IMR-90 (cell line): ENCODE measurements at places on chromosomes 4 and X. TPM values are rescaled to one million over a fixed set of nuclear protein-coding genes. Genes with fewer than 3 reads are reported as not detected.

DNA sequence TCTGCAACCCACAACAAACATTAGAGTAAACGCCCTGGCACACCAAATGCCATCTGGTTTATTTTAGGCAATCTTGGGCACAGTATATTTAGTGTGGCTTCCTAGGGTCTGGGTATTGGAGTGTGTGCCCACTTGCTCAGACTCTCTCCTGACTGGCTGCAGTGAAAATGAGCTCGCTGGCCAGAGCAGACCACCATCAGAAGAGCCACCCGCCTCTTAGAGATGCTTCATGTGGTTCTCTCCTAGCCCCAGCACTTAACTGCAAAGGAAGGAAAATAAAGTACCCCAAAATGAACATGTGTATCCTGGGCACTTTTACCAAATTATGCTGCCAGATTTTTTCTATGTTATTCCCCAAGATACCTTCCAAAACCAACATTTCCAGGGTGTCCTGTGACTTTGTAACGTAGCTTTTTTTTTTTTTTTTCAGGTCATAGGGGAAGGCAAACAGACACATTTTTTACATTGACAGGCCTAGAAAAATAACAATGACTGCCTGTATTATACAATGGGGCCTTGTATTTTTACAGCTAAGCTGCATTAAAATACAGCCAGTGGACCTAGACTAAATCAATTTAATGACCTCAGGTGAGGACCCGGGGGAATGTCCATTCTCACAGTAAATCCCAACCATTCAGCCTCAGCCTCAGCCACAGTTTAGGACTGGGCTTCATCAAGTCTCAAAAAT lies 193.7 kb downstream of the RASL11B start:
- H3K36me3 ChIP-seq = no peaks in the 10 kb centered on the region
- H3K4me1 ChIP-seq = 0 out of 2 replicates have a peak, but pooled peaks cover 3% of the 10 kb centered on the region
- DNase-seq = no peak
- no peak overlapping the region for H3K27ac ChIP-seq
- H3K27me3 ChIP-seq = no peaks in the 10 kb centered on the region

GRCh38 chrX:7190157-7190556 lies 42.2 kb upstream of the PUDP start:
- no peak overlapping the region for H3K4me3 ChIP-seq
- no peaks in the 10 kb centered on the region for H3K27me3 ChIP-seq
- no peaks in the 10 kb centered on the region for H3K36me3 ChIP-seq
- DNase-seq = no peak
- no peaks in the 10 kb centered on the region for H3K4me1 ChIP-seq

DNA sequence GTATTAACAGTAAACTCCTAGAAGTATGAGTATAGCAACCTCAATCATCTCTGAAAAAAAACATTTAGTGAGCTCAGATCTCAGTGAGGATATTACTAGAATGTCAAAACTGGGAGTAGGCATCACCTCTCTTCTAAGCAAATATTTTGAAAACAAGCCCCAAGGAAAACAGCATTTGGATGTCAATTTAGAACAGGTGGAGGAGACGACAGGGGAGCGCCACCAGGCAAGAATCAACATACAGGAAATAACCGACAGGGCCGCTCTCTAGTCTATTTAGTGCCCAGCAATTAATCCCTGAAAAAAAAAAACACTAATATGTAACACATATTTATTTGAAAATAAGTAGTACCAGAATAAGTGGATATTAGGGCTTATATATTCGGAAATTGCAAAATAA lies 940.3 kb upstream of the ADGRL3 start:
- H3K4me1 ChIP-seq = no peaks in the 10 kb centered on the region
- DNase-seq = no peak
- no peak overlapping the region for H3K27ac ChIP-seq
- H3K36me3 ChIP-seq = no peaks in the 10 kb centered on the region

DNA sequence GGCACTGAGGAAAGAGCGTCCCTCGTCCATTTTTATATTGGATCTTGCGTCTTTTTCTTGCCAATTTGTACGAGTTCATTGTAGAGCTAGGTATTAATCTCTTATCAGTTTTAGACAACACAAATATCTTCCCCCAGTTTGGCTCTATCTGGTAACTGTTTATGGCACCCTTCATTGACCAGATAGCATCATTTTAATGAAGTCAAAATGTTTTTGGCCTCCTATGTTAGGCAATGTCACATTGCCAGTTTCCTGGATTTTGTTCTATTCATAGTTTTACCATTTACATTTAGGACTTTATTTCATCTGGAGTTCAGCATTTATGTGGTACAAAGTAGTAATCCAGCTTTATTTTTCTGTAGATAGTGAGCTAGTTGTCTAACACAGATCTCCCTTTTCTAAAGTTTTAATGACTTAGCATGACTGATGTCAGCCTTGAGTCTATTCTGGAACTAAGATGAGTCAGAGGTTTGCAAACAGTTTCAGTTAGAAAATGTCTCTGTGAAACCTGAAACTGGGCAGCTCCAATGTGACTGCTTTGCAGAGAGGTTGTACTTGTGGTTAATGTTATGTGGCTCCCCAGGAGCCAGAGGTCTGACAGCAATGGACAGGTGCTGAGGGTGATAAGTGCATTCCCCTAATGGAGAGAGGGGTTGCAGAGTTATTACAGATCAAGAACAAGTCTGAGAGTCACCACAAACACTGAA lies 5.3 kb upstream of the STBD1 start:
- no peak overlapping the region for H3K27ac ChIP-seq
- DNase-seq = peak; percentile 89
- H3K36me3 ChIP-seq = no peaks in the 10 kb centered on the region
- peaks cover 4% of the 10 kb centered on the region; the same call in 1 of the 2 replicates for H3K4me1 ChIP-seq
- H3K4me3 ChIP-seq = no peak overlapping the region
- no peaks in the 10 kb centered on the region for H3K27me3 ChIP-seq

Gene MAGIX
- total RNA-seq = 0.56 and 0.72 TPM in 2 replicates

Gene WDR13
- total RNA-seq = 60.8 and 62.7 TPM in 2 replicates

Gene ATP10D
- 90.3 and 135 TPM in 2 replicates for total RNA-seq

Gene NOCT
- total RNA-seq = 30.8 and 41.4 TPM in 2 replicates

Gene PTCHD1
- not detected in 2 replicates for total RNA-seq

- H3K27me3 ChIP-seq = peaks cover 4% of the 10 kb centered on the region; the same call in 1 of the 2 replicates
- no peaks in the 10 kb centered on the region for H3K36me3 ChIP-seq
- no peak overlapping the region for H3K27ac ChIP-seq
- H3K4me3 ChIP-seq = no peak overlapping the region
- H3K4me1 ChIP-seq = peaks cover 3% of the 10 kb centered on the region
- no peak for DNase-seq
Measured at GRCh38 chrX:41512394-41512793, 65.3 kb downstream of the NYX start.

Gene SOD3
- total RNA-seq = 0.28 and 0.36 TPM in 2 replicates

Gene ZMAT1
- total RNA-seq = not detected in 2 replicates

Gene ANXA5
- 780 and 1,163 TPM in 2 replicates for total RNA-seq

DNA sequence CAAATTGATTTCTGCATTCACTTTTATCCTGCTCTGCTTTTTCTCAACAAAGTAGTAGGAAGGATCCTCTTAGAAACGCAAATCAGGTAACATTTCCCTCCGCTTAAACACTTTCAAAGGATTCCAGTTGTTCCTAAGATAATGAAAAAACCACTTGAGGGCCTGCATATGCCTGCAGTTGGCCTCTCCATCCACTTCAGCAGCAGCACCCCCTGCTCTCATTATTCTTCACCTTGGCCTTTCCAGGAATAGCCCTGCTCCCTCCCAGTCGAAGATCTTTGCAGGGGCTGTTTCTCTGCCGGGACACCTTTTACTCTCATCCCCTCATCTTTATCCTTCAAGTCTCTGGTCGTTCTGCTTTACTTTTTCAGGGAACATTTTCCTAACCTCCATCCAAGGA lies 314.0 kb downstream of the INPP4B start:
- no peaks in the 10 kb centered on the region for H3K36me3 ChIP-seq
- no peaks in the 10 kb centered on the region for H3K27me3 ChIP-seq
- DNase-seq = no peak
- H3K4me1 ChIP-seq = no peaks in the 10 kb centered on the region
- H3K27ac ChIP-seq = no peak overlapping the region

DNA sequence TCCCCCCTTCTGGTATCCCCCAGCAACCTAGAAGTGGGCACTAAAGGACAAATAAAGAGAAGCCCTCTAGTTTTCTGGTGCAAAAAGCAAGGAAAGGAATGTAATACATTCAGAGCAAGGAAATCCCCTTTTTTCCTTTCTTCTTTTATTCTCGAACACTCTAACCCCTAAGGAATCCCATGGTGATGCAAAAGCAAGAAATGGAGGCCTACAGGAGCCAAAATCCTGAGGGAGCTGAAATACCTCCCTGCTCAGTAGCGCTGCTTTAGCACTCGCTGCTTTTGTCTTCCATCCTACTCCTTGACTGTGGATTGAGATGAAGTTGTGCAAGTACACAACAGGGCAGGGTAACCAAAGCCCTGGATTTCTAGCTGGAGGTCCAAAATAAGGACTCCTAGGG lies 251.0 kb downstream of the PRDM5 start:
- H3K27ac ChIP-seq = no peak overlapping the region
- DNase-seq = no peak
- H3K36me3 ChIP-seq = no peaks in the 10 kb centered on the region
- H3K4me1 ChIP-seq = no peaks in the 10 kb centered on the region

DNA sequence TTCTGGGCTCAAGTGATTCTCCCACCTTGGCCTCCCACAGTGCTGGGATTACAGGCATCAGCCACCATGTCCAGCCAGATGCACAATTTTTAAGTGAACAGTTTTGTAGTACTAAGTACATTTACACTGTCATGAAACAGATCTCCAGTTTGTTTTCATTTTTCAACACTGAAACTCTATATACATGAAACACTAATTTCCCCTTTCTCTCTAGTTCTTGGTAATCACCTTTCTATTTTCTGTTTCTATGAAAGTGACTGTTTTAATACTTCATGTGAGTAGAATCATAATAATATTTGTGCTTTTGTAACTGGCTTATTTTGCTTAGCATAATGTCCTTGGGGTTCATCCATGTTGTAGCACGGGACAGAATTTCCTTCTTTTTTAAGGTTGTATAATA lies 237.4 kb downstream of the CAMK2D start:
- no peaks in the 10 kb centered on the region for H3K4me1 ChIP-seq
- no peaks in the 10 kb centered on the region for H3K27me3 ChIP-seq
- no peak for DNase-seq
- no peak overlapping the region for H3K27ac ChIP-seq
- H3K36me3 ChIP-seq = peaks cover 8% of the 10 kb centered on the region

Gene RTL3
- total RNA-seq = 0.83 and 1.1 TPM in 2 replicates

DNA sequence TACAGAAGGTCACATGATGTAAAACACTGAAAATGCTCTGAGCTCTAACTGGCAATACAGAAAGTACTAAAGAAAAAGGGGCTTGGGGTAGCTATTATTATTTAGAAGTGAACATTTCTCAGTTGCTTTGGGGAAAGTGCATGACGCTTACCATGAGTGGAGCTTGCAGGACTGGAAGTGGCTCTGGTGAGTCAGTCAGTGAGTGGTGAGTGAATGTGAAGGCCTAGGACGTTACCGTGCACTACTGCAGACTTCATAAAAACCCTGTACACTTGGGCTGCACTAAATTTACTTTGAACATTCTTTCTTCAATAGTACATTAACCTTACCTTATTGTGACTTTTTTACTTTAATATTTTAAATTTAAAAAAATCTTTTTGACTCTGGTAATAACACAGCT lies 89.3 kb upstream of the ENPP6 start:
- H3K4me1 ChIP-seq = no peaks in the 10 kb centered on the region
- no peaks in the 10 kb centered on the region for H3K27me3 ChIP-seq
- H3K4me3 ChIP-seq = no peak overlapping the region
- no peak overlapping the region for H3K27ac ChIP-seq

DNA sequence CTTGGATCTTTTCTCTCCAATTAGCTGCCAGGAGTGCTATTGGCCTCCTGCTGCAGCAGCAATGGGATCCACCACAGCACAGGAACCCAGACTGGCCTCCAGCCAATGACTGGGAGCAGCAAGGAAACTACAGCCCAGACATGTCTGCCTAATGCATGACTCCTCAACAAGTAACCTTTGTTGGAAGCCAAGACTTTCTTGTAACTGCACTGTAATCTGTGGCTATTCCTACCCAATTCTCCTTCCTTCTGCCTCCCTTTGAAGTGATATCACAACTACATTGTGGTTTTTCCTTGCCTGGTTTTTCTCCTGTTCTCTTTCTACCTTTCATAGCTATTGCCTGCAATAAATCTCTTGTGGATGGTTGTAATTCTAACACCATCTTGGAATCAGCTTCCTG lies 39.8 kb downstream of the SNCA start:
- H3K4me1 ChIP-seq = peaks cover 2% of the 10 kb centered on the region; the same call in 1 of the 2 replicates
- no peaks in the 10 kb centered on the region for H3K27me3 ChIP-seq
- no peak overlapping the region for H3K4me3 ChIP-seq
- H3K36me3 ChIP-seq = no peaks in the 10 kb centered on the region
- peak; percentile 34 for DNase-seq

- peaks cover 14% of the 10 kb centered on the region for H3K4me1 ChIP-seq
- H3K36me3 ChIP-seq = peaks cover 2% of the 10 kb centered on the region; the same call in 1 of the 2 replicates
Measured at GRCh38 chr4:40969501-40969900, 219.7 kb downstream of the NSUN7 start.

DNA sequence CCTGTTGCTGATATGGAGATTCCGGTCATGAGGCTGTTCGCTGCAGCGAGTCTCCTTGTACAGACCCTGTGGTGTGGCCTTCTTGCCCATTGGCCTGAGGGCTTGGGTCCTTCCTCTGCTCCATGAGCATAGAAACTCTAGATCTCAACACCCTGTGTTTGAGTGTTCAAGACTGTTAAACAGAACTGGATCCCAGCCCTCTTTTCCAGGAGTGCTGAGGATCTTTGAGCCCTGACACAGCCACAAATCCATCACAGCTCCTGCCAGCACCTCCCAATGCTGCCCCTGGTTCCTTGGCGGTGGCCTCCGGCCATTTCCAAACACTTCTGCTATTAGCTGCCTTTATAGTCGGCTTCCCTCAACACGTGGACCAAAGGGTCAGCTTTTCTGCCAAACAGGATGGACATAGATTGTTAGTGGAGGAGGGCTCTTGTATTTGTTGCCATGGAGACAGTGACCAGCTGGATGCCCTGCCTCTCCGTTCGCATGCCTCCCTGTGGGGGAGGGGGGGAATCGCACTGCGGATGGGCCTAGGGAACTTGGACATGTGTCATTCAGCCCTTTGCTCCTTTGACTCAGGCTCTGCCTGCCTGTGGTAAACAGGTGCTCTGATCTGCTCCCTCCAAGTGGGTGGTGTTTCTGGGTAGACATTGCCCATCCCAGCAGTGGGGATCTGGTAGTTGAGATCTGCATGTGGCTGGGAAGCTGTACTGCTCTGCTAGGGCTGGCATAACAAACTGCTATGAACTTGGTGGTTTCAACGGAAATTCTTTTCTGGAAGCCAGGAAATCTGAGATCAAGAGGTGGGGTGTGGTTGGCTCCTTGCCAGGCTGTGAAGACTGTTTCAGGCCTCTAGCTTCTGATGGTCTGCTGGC lies 6.9 kb upstream of the WDR1 start:
- no peak overlapping the region for H3K4me3 ChIP-seq
- H3K27ac ChIP-seq = no peak overlapping the region
- peaks cover 9% of the 10 kb centered on the region; the same call in 1 of the 2 replicates for H3K27me3 ChIP-seq

Gene ZNF280C
- 4.5 and 6.1 TPM in 2 replicates for total RNA-seq

DNA sequence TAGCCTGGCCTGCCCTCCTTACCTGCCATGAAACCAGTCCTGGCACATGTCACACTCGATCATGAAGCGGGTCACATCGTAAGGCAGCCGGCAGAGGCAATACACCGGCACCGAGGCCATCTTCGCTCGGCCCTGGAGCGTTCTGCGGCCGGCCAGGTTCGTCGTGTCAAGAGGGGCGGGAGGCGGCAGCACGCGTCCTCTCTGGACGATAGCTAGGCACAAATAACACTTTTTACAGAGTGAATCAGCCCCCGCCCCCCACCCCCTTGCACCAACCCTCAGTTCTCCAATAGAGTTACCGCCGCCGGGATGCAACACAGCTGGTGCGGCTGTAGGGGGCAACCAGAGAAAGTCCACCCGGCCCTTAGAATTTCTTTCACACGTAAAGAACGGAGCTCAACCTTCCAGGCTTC lies 1.7 kb downstream of the PHF8 start:
- no peaks in the 10 kb centered on the region; the same call in 1 of the 2 replicates for H3K4me1 ChIP-seq
- peak; percentile 63 for DNase-seq
- H3K36me3 ChIP-seq = peaks cover 4% of the 10 kb centered on the region
- H3K4me3 ChIP-seq = peak overlapping the region; percentile 100

Gene UGT2B15
- total RNA-seq = not detected in 2 replicates
